ENCODE measurements at places on chromosomes 7 and 10.

- no peak for DNase-seq
Measured at GRCh38 chr7:108270385-108271015, 140.3 kb upstream of the LAMB4 start.

DNA sequence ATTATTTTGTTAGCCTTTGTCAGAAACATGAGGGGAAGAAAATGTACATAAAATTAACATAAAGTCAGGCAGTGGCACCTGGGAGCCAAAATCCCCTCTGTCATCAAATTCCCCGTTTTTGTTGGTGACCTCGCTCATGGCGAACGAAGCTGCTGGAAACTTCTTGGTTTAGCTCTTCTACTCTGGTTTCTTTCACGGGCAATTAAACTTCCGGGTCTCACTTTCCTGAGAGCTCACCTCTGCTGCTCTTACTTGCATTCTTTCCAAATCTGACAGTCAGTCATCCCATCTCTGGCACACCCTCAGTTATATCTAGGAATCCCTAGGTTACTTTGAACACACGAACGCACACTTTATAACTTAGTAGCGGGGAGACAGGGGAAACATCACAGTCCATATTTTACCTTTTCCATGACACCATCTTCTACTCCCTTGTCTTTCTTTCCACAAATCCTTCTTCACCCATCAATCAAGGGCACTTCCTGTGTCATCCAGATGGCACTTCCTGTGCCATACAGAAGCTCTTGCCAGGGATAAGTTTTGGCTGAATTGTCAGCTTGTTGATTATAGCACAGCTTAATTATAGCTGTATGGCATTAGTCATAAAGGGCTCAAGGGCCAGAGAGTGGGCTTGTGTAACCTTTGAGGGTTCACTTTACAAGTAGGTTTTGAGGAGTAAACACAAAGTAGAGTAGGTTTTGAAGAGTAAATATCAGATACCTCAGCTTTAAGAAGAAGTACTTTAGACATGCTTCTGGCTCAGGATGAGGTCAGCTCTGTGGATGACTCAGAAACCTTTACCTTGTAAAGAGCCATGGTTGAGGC, 105.1 kb downstream of the GATA3 start:
- DNase-seq = no peak

GRCh38 chr10:82660986-82661385, 786.0 kb downstream of the NRG3 start:
- no peak for DNase-seq

GRCh38 chr7:130294314-130294713, 1.4 kb downstream of the CPA4 start:
- no peak for DNase-seq

DNA sequence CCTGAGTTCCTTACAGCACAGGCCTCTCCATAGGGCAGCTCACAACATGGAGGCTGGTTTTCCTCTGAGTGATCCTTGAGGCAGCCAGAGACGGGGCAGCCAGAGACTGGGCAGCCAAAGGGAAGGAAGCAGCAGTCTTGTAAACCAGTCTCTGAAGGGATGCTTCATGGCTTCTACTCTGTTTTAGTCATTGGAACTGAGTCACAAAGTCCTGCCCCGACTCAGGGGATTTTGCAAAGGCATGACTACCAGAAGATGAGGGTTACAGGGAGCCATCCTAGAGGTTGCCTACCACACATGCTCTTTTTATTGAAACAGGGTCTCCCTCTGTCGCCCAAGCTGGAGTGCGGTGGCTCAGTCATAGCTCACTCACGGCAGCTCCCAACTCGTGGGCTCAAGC, 44.4 kb upstream of the COMMD3 start:
- no peak for DNase-seq

DNA sequence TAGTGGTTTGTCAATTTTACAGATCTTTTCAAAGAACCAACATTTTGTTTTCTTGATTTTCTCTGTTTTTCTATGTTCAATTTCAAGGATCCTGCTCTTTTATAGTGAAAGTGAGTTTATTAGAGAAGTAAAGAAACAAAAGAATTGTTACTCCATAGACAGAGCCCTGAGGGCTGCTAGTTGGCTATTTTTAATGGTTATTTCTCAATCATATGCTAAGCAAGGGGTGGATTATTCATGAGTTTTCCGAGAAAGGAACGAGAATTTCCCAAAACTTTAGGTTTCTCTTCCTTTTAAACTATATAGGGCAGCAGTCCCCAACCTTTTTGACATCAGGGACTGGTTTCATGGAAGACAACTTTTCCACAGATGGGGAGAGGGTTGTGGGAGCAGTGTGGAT, 165.0 kb downstream of the CCSER2 start:
- no peak for DNase-seq

GRCh38 chr10:6055929-6056328, 6.2 kb downstream of the IL2RA start:
- DNase-seq = no peak

DNA sequence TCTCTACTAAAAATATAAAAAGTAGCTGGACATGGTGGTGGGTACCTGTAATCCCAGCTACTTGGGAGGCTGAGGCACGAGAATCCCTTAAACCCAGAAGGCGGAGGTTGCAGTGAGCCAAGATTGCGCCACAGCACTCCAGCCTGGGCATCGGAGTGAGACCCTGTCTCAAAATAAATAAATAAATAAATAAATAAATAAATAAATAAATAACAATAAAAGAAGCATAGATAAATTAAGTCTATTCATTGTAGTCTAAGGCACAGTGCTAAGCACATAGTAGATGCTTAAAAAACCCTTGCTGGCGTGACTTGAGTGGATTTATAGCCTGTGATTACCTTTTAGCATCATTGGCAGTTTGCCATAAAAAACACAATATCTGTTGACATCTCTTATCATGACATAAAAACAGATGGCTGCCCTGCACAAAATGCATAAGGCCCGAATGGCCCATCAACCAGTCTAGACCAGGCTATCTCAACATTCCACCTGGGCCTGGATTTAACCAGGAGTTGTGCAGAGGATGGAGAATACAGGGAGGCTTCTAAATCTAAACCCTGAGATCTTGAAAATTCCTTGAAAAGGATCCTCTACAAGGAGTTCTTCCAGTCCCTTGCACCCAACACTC, 94.9 kb downstream of the PRLHR start:
- DNase-seq = no peak

- no peak for DNase-seq
Measured at GRCh38 chr7:16986755-16987154, 105.0 kb upstream of the AGR3 start.

DNA sequence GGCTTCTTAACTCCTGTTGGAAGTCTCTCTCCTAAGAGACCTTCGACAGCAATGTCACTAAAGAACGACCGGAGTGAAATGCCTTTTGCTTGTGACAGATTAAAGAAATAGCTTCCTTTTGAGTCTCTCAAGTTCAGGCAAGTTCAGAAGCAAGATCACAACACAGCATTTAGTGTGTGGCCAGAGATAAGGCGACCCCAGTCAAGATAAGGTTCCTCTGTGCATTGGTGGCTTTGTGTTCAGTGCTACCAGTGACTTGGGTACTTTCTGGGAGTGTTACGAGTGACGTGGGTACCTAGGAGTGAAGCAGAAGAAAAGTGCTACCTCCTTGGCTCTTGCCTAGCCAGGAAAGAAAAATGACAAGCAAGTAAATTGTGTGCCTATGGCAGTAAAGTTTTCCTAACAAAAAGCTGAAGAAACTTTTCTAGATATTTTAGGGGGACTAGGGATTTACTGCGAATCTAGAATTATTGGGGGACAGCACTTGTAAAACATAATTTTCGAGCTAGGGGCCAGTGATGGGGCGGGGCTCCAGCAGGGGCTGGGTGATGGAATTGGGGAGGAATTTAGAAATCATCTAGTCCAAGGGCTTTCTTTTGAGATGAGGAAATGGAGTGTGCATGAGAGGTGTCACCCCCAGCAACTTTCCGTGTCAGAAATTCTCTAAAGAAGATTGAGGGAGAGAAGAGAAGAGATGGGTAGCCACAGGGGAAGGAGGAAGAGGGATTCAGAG, 191.9 kb upstream of the LYZL2 start:
- no peak for DNase-seq

DNA sequence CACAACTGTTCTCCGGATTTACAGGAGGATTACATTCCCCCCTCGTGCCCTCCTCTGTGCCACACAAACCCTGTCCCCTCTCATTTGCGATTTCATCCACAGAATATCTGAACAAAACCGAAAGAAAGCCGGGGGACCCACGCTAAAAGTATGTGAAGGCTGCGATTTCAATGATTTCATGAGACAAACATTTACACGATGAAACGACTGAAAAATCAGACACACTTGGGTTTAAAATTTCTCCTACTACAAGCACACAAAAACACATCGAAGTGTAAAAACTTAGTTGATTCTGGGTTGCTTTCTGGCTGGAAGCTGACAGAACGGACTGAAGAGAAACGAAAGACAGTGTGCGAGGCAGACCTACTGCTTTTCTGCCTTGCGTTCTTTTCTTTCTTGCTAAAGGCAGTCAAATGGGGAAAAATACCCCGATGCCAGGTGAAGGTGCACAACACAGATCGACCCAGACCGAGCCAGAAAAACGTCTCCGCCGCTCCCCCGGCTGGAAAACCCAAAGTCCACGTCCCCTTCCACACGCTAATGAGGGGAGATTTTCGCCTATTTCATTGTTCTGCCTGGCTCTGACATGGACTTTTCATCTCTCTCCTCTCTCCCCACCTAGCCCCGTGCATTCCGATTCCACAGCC, 1.2 kb downstream of the HIPK2 start:
- peak; percentile 64 for DNase-seq

- no peak for DNase-seq
Measured at GRCh38 chr7:80749270-80749669, 110.8 kb downstream of the CD36 start.

DNA sequence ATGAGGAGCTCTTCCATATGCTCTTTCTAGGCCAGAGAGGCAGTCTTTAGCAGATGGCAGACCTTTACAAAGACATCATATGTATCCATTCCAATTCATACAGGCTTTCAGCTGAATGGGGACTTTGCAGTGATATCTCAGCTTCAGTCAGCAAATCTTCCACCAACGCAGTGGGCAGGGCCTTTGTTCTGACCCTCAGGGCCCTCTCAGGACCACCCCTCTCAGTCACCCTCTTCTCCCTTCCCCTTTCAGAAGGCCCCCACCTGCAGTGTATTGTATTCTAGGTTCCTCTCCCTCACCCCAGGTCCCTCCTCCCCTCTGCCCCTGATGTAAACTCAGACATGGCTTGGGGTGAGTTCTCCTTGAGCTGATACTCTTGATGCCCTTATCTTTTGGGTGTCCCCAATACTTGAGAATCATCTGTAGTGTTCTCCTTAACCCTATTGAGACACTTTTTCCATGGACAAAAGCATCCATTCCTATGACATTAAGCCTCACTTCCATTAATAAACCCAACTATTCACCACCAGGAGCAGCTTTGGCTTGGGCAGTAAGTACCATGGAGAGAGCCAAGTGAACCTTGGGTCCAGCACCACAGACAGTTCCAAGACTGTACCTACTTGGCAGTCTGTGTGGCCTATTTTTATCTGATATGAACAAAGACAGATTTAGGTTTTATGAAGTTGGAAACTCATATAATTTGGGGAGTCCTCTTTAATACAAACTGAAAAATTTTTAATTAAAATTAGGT, 62.7 kb downstream of the ADCYAP1R1 start:
- peak; percentile 50 for DNase-seq

DNA sequence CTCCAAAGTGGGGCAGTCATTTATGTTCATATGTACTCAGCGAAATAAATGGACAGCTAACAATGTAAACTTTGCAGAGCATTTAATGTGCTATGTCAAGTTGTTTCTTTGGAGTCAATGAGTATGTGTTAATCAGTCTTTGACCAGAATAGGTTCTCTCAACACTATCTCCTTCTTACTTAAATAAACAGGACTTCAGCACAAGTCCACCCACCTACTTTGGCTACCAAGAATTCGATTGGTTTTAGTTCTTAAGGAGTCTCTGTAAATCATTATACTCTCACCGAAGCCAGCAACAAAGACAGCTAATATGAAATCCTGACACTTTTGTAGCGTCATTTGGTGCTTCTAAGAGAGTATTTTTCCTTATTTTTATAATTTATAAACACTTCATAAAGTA, 6.9 kb downstream of the WEE2 start:
- DNase-seq = no peak

DNA sequence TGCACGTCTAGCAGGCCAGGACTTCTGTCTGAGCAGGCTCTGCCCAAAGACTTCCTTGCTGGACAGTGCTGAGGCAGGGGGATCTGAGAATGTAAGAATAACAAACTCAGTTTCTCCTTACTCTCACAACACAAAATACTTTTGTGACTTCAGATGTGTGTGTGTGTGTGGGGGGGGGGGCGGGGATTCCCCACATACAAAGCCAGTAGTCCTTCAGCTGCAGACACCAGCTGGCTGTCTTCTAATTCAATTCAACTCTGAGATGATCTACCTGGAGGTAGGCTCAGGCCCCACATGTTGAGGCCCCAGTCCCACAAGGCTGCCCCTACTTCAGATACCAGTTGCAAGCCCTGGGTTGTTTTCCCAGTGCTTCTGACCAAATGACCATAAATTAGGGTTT, 4.7 kb upstream of the CXCL12 start:
- DNase-seq = no peak

- DNase-seq = no peak
Measured at GRCh38 chr10:21579291-21579690, 45.3 kb downstream of the MLLT10 start.

GRCh38 chr10:128147064-128147463, 20.8 kb upstream of the MKI67 start:
- no peak for DNase-seq

- no peak for DNase-seq
Measured at GRCh38 chr10:49767752-49768151, 5.6 kb upstream of the OGDHL start.

DNA sequence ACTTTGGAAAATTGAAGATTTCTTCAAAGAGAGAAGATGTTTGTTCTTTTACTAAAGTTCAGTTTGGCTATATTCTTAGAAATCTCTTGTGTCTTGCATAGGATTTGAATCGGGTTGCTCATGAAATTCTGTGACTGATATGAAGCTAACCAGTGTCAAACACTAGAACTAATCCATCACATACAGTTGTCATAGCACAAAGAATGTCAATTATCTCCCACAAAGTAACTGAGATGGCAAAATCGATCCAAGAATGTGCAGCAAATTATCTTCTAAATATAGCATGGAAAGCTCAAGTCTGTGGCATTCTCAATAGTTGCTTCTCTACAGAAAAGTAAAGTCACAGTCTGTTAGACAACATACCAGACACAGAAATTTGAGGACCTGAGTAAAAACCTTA, 768.1 kb upstream of the LRRN3 start:
- no peak for DNase-seq

DNA sequence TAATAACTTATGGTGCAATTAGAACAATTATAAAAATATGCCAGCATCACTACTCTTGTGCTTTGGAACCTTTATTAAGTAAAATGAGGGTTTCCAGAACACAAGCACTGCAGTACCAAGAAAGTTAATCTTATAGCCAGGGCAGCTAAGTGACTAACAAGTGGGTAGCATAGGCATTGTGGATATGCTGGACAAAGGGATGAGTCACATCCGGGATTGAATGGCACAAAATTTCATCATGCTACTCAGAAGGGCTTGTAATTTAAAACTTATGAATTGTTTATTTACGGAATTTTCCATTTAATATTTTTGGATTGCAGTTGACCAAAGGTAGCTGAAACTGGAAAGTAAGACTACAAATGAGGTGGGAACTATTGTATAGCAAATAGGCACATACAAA, 250.6 kb downstream of the C7orf25 start:
- DNase-seq = no peak

All from AG08396 (cell line).